ENCODE measurements at places on chromosomes 2 and 18. TPM values are rescaled to one million over a fixed set of nuclear protein-coding genes. Genes with fewer than 3 reads are reported as not detected.

DNA sequence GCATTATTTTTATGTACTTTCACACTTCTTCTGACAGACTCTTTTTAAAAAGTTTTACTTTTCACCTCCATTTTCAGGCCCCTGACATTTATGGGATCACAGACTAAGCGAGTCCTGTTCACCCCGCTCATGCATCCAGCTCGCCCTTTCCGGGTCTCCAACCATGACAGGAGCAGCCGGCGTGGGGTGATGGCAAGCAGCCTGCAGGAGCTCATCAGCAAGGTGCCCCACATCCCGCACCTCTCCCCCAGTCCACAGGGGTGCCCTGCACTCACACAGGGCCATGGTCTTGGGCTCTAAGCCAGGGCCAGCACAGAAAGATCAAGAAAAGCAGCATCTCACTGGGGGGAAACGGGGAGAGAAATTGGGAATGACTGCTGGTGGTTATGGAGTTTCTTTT is 8.6 kb downstream of the CIDEA start:
- DNase-seq, result no peak

DNA sequence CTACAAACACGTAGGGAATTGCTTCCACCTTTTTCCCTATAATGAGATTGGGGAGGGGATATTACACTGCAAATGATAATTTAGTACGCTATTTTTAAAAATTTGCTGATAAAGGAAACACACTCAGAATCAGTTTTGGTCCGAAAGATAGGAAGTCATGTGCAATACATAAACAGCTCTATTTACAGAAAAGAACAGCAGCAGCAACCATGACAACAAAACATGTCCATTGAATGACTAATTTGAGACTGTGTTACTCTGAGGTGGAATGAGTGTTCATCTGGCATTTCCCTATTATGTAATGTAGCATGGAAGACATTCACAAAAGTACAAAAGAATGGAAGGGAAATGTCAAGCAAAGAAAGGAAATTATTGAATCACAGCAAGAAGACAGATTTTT is 337.2 kb downstream of the NBAS start:
- DNase-seq, result no peak

DNA sequence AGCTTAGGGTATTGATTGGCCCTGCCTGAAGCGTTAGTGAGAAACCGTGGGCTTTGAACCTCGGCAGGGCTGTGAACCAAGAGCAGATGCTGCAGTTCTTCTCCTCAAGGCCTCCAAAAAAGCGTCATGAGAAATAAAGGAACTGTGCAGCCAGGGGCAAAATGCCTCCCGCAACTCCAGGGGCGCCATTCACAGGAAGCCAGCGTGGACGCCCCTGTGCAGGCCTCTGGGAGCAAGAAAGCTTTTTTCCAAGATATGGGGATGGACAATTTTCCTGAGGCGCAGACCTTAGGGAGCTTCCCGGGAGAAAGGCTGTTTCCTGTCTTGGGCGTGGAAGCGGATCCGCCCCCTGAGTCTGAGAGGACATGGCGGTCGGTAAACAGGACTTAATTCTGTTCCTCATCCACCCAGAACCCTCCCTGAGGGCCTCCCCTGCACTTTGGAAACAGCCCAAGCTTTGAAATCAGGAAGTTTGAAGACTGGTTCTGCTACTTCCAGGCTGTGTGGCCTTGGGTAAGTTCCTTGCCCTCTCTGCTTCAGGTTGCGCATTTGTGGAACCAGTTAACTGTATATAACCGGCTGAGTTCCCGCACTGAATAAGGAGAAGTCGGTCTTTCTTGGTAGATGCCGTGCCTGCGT is 29.6 kb upstream of the CABLES1 start:
- DNase-seq, result no peak

GPAT2 gene
- 6.1 TPM for total RNA-seq

G6PC2 gene
- total RNA-seq, result not detected

SLC14A1 gene
- total RNA-seq, result 24.9 TPM

- peak; percentile 91 for DNase-seq
Observed at GRCh38 chr2:10434886-10435819, 13.0 kb downstream of the ODC1 start.

GRCh38 chr2:8424997-8425900 is 256.6 kb upstream of the ID2 start:
- DNase-seq, result no peak

ABHD1 gene
- total RNA-seq, result 2.4 TPM

UGT1A7 gene
- total RNA-seq, result not detected

MFSD2B gene
- not detected for total RNA-seq

ATP5F1A gene
- 1,797 TPM for total RNA-seq

GRCh38 chr2:168322325-168323007 is 75.1 kb upstream of the STK39 start:
- DNase-seq, result no peak

DNA sequence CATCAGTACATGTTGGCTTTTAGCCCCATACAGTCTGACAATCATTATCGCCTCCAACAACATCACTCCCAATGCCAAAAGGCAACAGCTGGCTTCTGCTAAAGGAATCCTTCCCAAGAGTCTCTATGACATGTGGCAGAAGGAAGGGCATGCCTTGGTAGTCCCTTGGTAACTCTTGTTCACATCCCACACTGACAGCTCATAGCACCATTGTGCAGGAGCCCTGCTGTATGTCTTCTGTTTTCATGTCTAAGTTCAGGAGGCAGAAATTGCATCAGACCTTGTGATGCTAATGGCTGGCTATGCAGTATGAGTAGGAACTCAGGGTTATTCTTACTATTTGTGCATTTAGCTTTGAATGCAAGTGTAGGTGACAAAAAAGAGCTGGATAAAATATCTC is 392.1 kb downstream of the PTH2R start:
- no peak for DNase-seq

DNA sequence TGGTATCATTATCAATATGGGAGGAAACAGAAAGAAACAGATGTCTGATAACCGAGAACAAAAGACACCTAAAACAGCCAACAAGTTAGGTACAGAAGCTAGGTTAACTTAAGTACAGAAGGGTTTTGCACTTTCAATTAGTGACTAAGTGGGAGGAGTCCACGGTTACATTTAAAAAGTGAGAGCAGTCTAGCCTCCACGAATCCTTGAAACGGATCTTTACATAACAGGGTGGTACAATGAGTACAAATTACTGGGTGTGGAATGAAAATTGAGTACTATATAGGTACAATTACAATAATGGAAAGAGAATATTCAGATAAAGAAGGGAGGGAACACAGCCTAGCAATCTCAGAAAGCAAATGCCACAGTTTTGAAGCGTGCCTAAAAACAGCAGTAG is 76.6 kb downstream of the TLK1 start:
- no peak for DNase-seq

DNA sequence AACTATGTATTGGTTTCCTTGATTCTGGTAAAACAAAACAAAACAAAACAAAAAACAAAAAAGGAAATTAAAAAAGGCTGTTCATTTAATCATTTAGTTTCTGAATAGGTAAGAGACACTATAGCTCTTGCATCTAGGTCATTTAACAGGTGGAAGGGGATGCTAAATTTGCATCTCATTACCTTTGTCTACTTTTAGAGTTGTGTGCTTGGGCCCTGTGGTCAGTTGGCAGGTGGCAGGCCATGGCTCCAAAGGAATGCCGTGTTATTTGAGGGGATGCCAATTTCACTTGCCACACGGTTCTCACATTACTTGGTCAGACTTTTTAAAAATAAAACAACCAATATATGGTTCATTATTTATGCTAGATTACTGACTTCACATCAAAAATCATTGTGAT is 9.2 kb downstream of the GALNT13 start:
- no peak for DNase-seq

DNA sequence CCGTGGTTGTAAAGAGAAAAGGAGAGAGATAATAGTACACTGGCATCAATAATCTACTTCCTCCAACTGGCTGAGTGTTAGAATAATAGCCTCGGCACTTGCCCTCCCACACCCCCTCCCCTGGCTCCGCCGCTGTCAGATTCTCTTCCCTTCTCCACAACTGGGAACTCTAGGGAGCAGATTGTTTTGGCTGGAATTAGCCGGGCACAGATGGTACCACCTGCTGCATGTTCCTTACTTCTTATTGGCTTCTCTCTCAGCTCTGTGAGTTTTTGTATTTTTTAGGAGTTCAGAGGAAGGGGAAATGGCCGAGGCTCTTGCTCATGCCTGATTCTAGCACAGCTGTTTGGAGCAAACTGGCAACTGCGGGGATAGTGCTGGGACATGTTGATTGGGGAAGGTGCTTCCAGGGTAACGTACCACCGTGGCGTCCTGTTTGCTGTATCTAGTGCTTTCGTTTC is 140.0 kb downstream of the ZEB2 start:
- peak; percentile 72 for DNase-seq

GRCh38 chr2:98170076-98170475 is 83.1 kb downstream of the VWA3B start:
- DNase-seq, result no peak

DNA sequence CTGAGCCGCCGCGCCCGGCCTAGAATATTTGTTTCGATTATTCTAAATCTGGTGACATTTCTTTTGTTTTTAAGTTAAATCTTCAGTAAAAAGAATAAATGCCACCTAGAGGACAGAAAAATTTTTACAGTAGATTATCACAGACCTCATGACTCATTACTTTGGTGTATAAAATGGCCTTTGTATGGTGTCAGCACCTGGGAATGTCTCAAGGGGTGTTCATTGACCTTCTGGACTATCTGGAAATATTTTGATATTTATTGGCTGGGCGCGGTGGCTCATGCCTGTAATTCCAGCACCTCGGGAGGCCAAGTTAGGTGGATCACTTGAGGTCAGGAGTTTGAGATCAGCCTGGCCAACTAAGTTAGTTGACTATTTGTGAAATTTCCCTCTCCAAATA is 30.3 kb upstream of the SLC30A6 start:
- DNase-seq, result no peak

LIPT1 gene
- 7.4 TPM for total RNA-seq

DNA sequence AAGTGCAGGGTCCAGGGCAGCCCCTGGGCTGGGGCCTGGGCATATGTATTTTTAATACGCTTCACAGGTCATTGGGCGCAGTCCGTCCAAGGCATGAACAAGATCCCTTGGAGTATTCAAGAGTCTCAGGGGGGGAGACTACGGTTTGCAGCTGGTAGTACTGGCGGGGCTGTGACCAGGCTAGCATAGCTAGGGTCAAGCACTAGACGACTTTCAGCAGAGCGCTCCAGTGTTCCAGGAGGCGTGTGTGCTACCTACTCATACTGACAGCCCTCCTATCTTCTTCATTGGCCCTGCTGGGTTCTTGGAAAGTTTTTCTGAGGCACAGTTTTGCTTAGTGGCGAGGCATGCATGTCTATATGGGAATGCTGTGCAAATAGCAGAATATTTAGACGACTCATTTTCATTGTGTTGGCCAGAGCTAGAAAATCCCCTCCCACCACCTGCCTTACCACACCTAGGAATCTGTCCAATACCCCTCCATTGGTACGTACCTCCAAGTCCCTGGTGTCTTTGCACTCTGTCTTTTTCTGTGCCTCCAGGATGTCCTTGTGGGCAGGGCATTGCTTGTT is 68.2 kb downstream of the GLI2 start:
- DNase-seq, result peak; percentile 50

- DNase-seq, result no peak
Observed at GRCh38 chr18:59593291-59593717, 103.9 kb downstream of the CCBE1 start.

GRCh38 chr2:9206991-9207640 is 504 bp downstream of the ASAP2 start:
- peak; percentile 77 for DNase-seq

GRCh38 chr2:236352761-236353593 is 88.8 kb upstream of the ASB18 start:
- no peak for DNase-seq
